CD4-positive, alpha-beta T cell treated with Interleukin-4 for 1 hour (primary cell): ENCODE measurements at places on chromosomes 7 and 10.

GRCh38 chr10:92929896-92930295 lies 81.6 kb downstream of the EXOC6 start:
- DNase-seq = no peak

DNA sequence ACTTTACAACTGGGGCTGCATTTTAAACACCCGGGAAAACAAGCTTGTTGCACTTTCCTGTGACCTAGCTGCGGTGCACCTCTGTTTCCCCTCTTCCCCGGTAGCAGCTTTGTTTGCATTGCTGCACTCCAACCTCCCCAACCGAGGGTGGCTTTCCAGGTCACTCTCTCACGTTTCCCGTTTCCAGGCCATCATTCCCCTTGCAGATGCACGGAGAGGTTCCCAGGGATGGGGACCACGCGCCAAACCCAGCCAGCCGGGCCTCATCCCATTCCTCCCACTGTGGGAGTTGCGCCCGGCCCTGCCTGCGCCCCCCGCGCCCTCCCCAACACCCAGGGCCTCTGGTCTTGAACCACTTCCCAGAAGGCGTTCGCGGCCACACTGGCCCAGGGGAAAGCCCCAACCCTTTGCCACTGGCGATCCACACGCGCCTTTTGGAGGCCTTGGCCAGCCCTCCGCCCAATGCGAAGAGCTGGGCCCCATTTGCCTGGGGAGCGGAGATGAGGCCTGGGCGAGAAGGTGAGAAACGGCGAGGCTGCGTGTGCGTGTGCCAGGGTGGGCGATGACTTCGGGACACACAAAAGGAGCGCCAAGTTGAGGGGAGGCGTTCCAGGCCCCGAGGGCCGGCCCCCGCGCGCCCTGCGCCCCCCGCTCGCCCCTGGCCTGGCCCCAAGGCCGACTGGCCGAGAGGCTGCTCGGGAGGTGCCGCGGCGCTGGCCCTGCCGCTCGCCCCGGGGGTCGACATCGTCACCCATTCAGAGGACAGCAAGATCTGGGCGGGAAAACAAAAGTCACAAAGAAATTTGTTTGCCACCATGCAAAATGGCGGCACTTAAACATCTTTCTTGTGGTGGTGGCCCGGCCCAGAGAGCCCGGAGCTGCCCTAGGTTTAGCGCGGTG lies 15.9 kb downstream of the SKIDA1 start:
- no peak for DNase-seq

DNA sequence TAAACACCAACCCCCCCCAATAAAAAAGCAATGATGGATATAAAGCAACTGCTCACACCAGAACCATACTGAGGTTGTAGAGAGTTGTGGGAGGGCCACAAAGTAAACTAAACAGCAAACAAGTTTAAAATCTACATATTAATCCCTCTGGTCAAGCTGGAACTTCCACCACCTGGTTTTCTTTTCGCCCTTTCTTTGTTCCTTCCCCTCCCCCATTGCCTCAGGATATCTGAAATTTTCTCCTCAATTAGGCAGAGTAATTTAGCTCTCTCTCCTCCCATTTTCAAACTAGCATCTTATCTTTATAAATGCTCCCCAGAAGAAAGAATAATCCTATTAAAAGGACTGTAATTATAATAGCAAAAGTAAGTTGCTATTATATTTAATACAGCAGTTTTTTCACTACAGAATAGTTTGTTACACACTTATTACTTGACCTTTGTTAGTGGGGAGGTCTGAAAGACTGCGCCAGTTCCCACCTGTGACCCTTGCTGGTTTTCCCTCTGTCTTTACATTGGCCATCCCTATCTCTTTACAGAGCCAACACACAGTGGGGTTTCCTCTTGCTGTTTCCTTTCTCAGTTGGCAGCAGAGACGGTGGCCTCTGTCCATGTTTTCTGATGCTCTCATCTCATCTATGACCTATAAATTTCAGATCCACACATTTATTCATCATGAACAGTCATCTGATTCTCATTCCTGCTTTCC lies 235.4 kb downstream of the RNLS start:
- no peak for DNase-seq

GRCh38 chr7:92843781-92844180 lies 7.4 kb upstream of the CDK6 start:
- no peak for DNase-seq

DNA sequence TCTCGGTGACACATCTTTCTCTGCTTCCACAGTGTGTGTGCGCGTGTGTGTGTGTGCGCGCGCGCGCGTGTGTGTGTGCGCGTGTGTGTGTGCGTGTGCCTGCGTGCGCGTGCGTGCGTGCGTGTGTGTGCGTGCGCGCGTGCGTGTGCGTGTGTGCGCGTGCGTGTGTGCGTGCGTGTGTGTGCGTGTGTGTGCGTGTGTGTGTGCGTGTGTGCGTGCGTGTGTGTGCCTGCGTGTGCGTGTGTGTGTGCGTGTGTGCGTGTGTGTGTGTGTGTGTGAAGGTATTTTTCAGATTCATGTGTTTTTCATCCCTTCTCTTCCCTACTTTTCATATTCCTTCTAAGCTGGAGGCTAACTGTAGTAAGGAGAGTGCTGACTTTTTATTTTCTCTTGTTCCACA lies 148.4 kb downstream of the CREB5 start:
- DNase-seq = no peak

DNA sequence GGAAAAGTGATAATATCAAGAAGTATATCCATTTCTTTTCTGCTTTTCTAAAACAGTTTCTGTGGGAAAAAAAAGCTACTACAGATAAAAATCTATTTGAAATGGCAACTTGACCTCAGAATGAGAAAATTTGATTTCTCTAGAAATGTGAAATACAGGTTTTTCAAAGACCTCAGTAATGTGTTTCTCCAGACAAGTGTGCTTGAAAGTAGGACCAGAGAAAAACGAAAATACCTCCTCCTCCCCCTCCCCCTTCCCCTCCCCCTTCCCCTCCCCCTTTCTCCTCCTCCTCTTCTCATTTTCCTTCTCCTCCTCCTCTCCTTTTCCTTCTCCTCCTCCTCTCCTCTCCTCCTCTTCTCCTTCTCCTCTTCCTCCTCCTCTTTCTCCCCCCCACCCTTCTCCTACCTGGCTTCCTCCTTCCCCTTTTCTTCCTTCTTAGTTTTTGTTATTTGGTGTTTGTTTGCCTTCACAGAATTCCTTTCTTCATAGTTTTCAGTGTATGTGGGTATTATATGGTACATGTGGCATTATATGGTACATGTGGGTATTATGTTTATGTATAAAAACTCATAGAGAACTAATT lies 179.4 kb downstream of the CDK14 start:
- no peak for DNase-seq

DNA sequence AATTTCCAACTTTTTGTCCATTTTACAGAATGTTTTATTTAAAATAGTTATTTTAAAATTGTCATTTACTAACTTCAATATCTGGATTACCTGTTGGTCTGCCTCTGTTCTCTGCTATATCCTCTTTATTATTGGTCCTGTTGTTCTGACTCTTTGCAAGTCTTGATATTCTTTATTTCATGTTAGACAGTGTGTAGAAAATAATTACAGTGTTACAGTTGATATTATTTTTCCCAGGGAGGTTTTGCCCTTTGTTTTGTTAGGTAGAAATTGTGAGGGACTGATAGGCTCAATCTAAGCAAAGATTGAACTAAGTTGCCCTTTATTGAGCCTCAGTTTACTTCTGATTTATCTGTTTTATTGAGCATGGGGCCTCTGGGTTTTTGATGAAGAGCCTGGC lies 49.4 kb upstream of the CADPS2 start:
- DNase-seq = no peak

GRCh38 chr10:123160311-123160980 lies 6.2 kb downstream of the BUB3 start:
- DNase-seq = no peak

- no peak for DNase-seq
Measured at GRCh38 chr7:31108097-31108657, 56.1 kb downstream of the ADCYAP1R1 start.

DNA sequence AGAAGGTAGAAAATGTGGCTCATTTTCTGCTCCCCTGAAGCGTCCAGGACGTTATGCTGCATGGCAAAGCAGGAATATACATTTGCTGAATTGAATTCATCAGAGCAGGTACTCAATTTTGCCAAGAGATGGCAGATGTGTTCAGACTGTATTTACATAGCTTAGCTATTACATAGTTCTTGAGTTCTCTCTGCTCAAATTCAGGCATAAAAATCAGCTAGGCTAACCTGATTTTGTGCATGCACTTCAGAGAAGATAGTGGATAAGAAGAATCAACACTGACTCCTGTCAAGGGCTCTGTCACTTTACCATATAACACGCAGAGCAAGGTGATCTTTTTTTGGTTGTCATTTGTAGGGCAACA lies 209.2 kb upstream of the FAM3C start:
- no peak for DNase-seq

GRCh38 chr7:11191081-11191480 lies 217.4 kb downstream of the PHF14 start:
- DNase-seq = no peak

GRCh38 chr7:20466543-20467021 lies 135.9 kb downstream of the ITGB8 start:
- DNase-seq = peak; percentile 35

DNA sequence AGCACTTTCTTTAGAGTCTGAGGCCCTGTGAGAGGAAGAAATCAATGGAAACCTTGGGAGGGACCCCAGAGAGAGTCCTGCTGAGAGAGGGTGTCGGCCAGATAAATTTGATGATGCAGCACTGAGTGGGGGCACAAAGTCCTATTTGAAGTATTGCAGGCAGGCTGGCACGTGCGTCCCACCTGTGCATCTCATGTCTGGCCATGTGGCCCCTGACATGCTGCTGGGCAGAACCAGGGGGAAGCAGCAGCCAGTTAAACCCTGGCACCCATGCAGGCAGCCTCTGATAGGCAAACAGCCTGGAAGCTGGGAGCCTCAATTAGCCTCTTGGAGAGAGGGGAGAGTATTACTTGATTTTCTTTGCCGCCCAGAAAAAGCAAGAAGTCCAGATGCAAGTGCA lies 180.9 kb downstream of the PLXNA4 start:
- no peak for DNase-seq

DNA sequence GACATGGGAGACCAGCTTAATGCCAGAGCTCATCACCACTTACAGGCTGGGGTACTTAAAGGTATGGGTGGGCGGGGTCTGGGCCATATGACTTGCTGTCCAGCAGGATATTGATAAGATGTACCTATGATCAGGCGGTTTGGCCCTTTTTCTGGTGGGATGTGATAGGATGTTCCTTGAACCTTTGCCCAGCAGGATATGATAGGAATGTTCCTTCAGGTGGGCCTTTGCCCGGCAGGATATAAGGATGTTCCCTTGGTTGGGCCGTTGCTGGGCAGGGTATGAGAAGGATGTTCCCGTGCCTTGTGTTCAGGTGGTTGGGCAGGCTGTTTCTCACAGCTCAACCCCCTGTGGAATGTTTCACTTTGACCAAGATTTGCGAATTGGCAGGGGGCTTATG lies 187.2 kb upstream of the CXCL12 start:
- DNase-seq = no peak

GRCh38 chr10:85978566-85979358 lies 387.8 kb downstream of the GRID1 start:
- no peak for DNase-seq

GRCh38 chr7:2519119-2519930 lies at the start of gene LFNG:
Gene LFNG (plus strand): TSS chr7:2519774. CDS start chr7:2519862, 88 bp downstream.
- DNase-seq = peak; percentile 88

GRCh38 chr7:29356631-29357030 lies 162.1 kb downstream of the CHN2 start:
- no peak for DNase-seq

DNA sequence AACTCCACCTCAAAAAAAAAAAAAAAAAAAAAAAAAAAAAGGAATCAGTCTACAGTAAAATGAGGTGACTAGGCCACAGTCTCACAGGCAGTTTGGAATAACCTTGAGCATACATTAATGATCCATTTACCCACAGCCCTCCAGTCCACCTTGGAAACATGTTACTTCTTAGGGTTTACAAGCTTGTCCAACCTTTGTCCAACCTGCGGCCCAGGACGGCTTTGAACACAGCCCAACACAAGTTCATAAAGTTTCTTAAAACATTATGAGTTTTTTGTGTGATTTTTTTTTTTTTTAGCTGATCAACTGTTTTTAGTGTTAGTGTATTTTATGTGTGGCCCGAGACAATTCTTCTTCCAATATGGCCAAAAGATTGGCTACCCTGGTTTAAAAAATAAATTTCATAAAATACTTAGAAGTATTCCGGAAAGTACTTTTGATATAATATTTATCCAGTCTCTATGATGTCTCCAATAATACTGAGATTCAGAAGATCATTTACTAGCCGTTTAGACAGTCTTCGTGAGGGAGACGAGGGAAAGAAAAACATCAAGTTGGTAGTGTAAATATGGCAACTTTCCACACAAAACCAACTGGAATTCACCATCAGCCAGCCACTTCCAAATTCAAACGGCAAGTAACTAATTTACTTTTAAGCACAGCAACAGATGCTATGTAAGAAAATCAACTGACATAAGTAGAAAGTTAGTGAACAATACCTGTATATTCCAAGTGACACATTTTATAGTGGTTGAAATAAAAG lies 9.9 kb downstream of the BAZ1B start:
- DNase-seq = no peak

DNA sequence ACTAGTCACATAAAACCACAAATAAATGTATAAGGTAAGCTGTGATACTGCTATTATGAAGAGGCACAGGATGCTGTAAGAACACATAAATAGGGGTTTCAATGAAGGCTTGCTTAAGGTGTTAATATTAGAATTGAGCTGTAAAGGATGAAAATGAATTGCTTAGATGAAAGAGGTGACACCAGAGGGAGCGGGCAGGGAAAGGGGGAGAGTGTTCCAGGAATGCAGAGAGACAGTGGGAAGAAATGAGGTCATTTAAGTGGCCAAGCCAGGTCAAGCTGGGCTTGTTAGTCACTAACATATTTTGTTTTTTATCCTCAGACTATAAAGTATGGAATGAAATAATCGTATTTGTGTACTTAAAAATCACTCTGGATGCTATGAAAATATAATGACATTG lies 193.5 kb downstream of the NRG3 start:
- DNase-seq = no peak

- DNase-seq = peak; percentile 26
Measured at GRCh38 chr10:119608316-119609155, 11.8 kb upstream of the TIAL1 start.

DNA sequence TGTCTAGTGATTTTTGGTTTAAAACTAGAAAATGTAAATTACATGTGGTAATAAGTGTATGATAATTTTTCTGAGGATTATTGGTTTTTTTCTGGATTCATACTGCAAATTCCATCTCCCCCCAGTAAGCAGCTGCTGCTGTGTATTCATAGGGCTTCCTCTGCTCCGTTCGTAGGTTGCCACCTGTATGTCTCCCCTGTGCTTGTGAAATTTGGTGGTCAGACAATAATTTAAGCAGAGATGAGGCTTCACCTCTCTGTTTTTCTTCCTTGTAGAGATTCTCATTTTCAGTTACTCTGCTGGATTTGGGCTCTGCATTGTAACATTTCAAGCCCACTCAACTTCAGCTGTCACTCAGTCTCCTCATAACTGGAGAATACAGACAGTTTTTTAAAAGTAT lies 50.9 kb downstream of the FOXI2 start:
- DNase-seq = no peak

DNA sequence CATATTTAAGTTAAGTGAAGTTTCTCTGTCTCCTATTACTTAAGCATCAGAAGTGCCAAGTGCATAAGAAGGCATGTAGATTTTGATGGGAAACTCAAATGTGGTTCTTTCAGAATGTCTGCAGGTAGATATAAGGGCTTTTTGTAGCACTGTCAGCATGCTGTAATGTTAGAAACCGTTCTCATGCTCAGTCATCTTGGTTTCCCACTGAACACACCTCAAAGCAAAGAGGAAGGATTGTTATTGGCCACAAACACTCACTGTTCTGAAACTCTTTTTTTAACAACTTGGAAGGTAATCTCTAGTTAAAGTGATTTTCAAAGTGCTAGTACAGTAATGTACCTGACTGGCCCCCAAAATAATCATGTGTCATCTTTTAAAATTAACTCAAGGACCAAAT lies 126.0 kb downstream of the AASS start:
- no peak for DNase-seq
